ENCODE measurements at places on chromosomes 3 and 15.

GRCh38 chr15:52243697-52244555, 51.7 kb downstream of the MYO5C start:
- no peak for DNase-seq

- no peak for DNase-seq
Observed at GRCh38 chr3:155876037-155876436, 5.6 kb downstream of the GMPS start.

GRCh38 chr15:73284090-73284716, 84.6 kb downstream of the HCN4 start:
- peak; percentile 13 for DNase-seq

GRCh38 chr3:65888980-65889706, 149.6 kb downstream of the MAGI1 start:
- DNase-seq = no peak

- DNase-seq = no peak
Observed at GRCh38 chr15:47371939-47372338, 345.4 kb upstream of the SEMA6D start.

DNA sequence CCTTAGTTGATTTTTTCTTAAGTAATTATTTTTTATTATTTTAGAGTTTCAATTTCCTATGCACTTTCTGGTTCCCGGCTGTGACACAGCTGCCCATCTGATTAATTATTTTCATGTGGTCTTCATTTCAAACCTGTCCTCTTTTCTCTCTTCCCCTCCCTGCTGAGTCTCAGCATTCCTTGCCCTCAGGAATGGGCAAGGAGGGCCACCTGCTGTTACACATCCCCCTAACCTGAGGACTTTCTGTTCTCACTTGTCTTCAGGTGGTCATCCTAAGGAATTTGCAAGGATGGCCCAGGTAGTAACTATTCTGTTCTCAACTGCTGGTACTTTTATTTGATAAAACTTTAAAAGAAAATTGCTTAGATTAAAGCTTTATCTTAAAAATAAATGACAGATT, 545.0 kb downstream of the OTOL1 start:
- no peak for DNase-seq

GRCh38 chr3:17357035-17357710, 385.3 kb downstream of the TBC1D5 start:
- DNase-seq = no peak

GRCh38 chr3:62051506-62051905, 321.8 kb downstream of the FEZF2 start:
- peak; percentile 7 for DNase-seq

DNA sequence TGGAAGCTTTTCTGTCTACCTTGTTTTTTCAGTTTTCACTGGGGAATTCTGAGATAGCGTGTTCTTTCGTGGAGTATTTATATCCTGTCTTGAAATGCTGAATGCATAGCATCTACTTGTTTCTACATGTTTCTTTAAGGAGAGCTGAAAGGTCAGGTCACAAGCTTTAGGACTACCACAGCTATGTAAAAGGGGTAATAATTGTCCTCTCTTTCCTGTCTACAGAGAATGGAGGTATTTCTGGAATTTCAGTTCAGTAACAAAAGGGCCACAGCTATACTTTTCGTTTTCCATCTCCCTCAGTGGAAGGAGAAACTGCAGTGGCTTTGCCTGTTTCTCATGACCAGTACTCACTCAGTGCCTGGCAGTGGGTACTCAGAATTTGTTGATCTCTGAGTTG, 4.7 kb downstream of the INAFM2 start:
- DNase-seq = no peak

GRCh38 chr15:31437686-31438085, 111.1 kb downstream of the KLF13 start:
- no peak for DNase-seq

DNA sequence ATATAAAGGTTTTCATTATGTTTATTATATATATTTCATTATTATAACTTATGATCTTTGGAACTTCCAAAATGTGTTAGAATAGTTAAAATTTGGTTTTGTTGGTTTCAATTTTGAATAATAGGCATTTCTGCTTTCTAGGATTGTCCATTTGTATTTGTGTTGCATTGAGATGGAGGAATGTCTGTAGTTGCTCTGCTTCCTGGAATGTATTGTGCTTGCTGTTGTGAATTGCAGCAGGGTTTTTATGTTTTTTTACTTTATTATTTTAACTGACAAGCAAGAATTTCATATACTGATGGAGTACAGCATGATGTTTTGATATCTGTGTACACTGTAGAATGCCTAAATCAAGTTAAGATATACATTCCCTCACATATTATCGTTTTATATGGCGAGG, 247.4 kb downstream of the XXYLT1 start:
- DNase-seq = no peak

- no peak for DNase-seq
Observed at GRCh38 chr3:192382861-192383260, 344.5 kb downstream of the FGF12 start.

DNA sequence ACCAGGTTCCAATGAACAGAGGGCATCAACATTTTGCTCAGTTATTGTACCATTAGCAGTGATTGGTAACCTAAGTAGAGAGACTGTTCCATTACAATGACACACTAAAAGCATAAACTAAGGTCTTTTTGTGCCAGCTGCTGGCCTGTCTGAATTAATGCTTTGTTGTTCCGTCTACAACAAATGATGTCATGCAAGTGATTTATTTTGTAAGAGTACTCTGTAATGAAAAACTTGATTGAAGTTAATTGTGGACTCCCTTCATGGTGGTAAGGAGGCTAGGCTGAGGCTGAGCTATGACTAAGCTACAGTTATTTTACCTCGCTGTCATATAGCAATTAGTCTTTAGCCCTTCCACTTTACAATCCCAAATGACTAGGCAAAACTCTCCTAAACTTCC, 23.2 kb downstream of the RCN2 start:
- DNase-seq = no peak

DNA sequence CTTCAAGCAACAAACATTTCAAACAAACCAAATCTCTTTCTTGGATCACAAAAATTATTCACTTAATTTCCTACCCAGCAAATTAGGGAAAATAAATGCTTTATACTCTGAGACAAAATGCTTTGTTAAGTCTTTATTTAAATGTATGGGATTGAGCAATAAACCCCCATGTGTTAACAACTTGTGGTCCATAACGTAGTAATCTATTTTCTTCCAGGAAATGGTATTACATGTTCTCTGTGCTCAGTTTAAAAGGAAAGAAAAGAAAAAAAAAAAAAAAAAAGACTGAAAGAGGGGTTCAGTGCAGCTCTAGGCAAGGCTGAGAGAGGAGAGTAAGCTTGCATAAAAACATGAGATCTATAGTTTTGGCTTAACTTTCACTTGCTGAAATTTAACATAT, 102.3 kb downstream of the PIK3CB start:
- DNase-seq = peak; percentile 21

GRCh38 chr3:50502584-50503423, 630 bp downstream of the CACNA2D2 start:
- no peak for DNase-seq

GRCh38 chr3:114214542-114215341, 22.6 kb downstream of the ZNF80 start:
- DNase-seq = no peak

DNA sequence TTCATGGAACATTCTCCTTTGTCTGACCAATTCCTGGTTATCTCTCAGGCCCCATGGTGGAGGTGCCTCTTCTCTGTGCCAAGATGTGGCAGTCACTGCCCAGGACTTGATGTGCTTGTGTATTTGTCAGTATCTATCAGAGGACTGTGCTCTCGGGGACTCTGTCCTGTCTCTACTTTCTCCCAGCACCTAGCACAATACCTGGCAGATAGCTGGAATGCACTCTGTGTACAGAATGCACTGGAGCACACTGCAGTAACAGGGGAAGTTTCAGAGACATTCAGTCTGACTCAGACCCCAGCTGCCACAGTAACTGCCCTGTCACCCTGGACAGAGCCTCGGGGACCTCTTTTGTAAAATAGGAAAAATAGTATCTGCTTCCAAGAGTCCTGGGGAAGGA, 34.6 kb upstream of the SV2B start:
- no peak for DNase-seq

DNA sequence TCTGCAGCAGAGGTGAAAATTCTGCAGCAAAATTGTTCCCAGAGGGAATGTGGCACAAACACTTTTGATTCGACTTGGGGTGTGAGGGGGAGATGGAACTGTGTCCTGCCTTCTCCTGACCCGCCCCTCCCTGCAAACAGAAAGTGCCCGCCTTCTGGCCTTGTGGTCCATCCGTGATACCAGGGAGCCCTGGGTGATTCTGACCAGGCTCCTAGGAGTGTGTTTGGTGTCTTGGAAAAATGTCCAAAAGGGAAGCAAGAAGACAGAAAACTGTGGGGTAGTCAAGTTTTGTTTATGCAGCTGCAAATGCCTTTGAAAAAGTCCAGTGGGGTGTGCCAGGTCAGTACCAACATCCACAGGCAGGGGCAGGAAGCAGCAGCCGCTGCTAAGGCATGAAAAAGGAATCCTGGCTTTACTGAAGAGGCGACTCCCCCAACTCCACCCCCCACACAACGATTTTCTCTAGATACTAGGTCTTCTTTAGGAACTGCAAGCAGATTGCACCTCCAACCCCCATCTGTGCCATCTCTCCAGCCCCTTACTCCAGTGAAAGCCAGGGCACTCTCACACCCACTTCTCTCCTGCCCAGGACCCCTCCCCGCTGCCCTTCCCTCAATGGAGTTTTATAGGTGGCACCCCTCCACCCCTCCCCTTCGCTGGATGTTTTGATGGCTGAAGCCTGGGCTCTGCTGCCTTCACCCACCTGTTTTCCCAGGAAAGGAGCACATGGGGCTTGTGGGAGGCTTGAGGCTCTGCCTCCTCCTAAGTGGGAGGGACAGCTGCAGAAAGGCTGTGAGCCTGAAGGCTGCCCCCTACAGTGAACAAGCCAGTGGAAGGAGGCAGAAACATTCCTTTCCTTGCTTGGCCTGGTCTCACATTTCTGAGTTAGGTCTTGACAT, 82.4 kb upstream of the HERC1 start:
- peak; percentile 16 for DNase-seq

- peak; percentile 38 for DNase-seq
Observed at GRCh38 chr15:36884936-36885635, 215.3 kb downstream of the MEIS2 start.

DNA sequence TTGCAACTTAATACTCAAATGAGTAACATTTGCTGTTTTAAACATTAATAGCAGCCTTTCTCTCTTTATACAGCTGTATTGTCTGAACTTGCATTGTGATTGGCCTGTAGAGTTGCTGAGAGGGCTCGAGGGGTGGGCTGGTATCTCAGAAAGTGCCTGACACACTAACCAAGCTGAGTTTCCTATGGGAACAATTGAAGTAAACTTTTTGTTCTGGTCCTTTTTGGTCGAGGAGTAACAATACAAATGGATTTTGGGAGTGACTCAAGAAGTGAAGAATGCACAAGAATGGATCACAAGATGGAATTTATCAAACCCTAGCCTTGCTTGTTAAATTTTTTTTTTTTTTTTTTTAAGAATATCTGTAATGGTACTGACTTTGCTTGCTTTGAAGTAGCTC, 40.3 kb downstream of the CTNNB1 start:
- no peak for DNase-seq

- peak; percentile 90 for DNase-seq
Observed at GRCh38 chr15:97504031-97504792, 456.3 kb upstream of the ARRDC4 start.

DNA sequence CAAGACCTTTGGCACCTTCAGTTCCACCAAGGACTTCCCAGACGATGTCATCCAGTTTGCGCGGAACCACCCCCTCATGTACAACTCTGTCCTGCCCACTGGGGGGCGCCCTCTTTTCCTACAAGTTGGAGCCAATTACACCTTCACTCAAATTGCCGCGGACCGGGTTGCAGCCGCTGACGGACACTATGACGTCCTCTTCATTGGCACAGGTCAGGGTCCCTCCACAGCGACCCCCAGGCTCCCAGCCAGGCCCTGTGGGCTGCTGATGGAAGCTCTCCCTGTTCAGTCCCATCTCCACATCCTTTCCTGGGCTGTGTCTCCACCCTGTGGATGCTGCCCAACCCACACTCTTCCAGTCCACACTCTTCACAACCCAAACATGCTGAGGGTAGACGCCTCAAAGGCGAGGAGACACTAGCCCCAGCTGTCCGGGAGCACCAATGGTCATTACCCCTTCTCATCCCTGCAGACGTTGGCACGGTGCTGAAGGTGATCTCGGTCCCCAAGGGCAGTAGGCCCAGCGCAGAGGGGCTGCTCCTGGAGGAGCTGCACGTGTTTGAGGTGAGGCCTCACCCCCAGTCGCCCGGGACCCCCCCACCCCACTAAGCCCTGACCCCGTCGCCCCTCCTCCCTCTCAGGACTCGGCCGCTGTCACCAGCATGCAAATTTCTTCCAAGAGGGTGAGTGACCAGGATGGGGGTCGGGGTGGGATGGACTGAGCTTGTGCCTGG, 4.3 kb upstream of the LSMEM2 start:
- peak; percentile 70 for DNase-seq

DNA sequence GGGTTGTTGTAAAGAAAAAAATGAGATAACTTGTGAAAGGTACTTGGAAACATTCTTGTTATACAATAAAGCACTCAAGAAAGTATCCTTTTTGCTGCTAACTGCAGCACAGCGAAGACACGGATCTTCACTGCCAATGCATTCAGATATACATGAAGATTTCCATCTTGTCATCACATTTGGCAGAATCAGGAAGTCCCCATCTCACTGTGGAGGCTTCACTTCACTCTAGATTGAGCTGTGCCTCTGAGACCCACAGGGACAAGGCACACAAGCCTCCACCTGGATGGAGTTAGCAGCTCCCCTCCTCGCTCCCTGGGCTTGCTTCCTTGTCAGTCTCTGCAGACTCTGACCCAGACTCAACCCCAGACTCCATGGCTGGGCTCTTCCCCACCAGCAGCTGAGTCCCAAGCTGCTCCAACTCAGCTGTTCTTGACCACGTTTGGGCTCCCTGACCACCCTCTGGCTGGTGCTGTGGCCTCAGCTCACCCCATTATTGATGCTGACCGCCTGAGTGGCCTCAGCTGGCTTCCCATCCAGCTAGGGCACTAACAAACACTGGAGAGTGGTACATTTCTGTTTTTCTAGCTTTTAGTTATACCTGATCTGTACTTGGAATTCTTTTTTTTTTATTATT, 45.4 kb upstream of the SMAD3 start:
- DNase-seq = no peak

- no peak for DNase-seq
Observed at GRCh38 chr3:73772076-73772886, 147.5 kb upstream of the PDZRN3 start.

All from OCI-M1 (cell line).